Ecto neural progenitor cell (in vitro differentiated cells): ENCODE measurements at places on chromosomes 1 and 21.

DNA sequence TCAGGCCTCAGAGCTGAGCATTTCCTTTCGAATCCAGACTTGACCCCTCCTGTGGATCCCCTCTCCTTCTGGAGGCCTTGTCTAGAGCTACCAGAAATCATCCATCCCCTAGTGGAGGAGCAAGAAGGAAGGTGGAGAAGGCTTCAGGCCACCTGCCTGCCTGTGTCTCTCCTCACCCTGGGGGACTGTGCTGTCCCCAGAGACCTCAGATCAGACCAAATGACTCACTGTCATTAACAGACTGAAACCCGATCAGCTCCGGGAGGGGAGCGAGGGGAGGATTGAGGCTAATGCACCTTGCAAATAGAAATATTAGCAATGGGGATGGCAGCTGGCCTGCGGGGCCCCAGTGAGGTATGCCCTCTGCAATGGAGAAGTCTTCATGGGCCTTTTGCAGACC, 2.1 kb downstream of the MYBPH start:
- DNase-seq, result no peak

GRCh38 chr1:200925831-200926230, 31.1 kb downstream of the INAVA start:
- DNase-seq, result no peak

DNA sequence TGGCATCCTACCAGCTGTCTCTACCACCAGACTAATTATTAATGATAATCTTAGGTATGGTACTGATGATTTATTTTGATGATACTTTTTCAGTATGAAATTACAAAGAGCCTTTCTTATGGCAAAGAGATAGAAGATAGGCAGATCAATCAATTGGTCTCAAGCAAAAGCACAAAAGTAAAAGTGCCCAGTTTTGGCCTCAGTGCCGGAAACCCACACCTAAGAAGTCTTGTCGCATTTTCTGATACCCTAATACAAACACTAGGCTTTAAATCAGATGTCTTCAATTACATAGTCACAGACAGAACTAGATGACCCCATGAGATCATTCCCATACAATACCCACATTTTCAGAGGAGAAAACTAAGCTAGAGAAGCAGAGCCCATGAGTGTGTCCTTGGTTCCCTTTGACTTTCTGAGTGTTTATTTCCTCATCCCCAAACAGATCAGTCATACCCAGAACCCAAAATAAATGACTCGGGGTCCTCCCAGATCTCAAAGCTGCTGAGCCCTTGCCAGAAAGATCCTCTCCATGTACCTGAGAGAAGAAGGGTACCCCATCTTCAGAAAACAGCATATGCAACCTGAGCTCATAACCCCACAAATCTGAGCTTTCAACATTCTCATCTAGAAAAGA, 7.7 kb downstream of the ITPKB start:
- no peak for DNase-seq

DNA sequence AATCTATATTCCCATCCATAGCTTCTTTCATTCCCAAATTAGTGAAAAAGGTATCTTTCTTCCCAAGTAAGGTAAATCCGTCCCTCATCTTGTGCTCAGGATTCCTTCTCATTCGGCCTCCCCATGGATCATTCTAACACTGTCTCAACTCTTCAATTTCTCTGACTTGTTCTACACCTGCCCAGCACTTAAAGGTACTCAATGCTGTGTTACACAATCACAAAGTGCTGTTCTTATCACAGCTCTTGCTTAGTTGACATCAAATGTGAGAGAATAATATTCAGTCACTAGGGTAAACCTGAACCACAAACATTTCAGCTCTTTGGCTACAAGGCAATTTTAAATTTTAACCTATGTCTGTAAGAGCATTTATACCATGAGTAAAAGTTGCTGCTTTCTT, 94.8 kb downstream of the DIRAS3 start:
- no peak for DNase-seq

DNA sequence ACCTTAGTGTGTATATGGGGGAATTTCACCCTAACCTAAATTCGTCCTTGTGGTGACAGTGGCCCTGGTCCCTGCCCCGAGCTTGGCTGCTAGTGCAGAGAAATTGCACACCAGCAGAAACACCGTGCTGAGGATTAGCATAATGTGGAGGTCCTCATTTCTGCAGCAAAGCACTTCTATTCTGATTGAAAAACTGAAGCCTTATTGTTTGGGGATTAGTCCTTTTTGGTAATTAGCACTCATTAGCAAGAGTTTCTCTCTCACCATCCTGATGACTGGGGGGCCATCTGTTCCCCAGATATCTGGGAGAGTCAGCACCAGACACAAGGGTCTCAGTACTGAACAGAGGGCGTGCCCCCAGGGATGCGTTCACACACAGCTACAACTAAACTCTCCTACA, 55.2 kb downstream of the AJAP1 start:
- no peak for DNase-seq

GRCh38 chr1:112513112-112513870, 4.5 kb downstream of the WNT2B start:
- DNase-seq, result no peak

DNA sequence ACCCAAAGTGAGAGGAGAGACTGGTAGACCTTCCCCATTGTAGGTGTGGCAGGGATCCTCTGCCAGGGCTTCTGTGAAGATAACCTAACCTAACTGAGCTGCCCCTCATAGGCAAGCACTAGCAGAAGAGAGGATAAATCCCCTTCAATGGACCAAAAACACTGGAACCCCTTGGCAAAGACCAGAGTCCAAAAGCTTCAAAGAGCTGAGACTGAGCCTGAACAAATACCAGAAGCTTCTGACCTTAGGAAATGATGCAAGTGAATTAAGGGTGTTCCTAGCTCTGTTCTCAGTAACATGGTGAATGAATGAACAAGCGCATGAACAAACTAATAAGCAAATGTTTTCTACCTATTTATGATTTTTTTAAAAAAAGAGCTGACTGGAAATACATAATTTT, 123.2 kb downstream of the RRAGC start:
- DNase-seq, result no peak

DNA sequence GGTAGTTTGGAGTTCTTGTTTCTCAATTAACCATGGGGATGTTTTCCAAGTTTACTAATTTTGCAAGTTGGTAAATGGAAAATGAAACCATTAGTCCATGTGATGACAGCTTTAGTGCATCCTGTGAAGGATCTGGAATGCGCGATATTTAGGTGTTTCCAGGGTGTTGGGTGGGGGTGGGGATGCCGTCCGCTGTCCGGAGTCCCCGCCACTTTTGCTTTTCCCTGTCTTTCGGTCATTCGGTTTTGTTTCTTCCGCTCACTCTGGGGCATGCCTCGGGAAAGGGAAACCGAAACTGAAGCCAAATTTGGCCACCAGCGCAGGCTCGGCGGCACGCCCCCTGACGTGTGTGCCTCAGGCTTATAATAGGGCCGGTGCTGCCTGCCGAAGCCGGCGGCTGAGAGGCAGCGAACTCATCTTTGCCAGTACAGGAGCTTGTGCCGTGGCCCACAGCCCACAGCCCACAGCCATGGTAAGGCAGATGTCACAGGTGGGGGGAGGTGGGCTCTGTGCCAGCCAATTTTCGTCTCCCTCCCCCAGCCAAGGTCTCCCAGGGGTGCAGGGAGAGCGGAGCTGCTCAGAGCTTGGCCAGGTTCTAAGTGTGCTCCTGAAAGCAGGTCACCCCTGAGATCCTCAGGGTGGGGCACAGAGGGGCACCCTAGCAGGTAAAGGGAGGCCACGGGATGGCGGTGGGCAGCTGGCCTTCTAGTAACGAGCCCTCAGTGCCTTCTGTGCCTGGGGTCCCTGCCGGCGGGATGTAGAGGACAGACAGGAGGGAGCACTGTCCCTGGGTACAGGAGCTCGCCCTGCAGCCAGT, at the start of gene ISG15:
ISG15 (plus strand) TSS at position 393 of the 817 bp plus-strand sequence; CDS start at position 470, 77 bp downstream.
- peak; percentile 89 for DNase-seq

DNA sequence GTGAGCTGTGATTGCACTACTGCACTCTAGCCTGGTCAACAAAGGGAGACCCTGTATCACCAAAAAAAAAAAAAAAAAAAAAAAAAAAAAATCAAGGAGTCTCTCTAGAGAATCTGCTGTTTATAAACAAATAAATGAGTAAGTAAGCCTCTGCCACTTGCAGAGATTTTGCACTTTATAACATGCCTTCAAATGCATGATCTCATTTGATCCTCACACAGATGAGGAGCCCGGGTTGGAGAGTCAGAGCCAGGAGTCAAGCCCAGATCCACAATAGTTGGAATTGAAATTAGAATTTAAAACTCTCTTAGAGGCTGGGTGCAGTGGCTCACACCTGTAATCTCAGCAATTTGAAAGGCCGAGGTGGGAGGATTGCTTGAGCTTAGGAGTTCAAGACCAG, 4.0 kb downstream of the PRELP start:
- no peak for DNase-seq

DNA sequence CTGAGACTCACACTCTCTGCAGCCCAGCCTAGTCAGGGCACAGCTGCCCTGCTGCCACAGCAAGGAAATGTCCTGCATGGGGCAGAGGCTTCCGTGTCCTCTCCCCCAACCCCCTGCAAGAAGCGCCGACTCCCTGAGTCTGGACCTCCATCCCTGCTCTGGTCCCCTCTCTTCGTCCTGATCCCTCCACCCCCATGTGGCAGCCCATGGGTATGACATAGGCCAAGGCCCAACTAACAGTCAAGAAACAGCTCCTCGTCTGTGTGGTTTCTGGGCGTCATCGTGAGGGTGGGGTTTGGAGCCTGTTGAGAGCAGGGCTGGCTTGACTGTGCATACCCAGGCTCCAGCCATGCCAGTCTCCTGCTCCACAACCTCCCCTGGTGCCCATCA, 19.5 kb downstream of the FAAH start:
- DNase-seq, result no peak

DNA sequence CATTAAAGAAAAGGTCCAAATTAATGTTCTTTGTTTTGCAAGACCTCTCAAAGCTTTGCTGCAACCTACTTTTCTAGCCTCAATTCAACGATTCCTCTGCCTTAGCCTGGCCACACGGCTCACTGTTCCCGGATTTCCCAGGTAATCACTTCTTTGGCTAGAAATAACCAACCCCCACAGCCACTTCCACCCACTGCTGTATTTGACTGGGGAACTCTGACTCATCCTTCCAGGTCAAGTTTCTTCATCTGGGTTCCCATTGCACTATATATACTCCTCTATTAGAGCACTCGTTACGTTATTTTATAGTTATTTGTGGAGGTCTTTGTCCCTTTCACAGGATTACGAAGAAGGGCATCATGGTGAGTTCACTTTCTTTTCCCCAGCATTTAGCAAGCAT, 185.9 kb downstream of the CACNA1E start:
- no peak for DNase-seq

- DNase-seq, result no peak
Observed at GRCh38 chr1:206829282-206829681, 36.1 kb upstream of the IL20 start.

GRCh38 chr21:27513016-27513415, 546.1 kb upstream of the ADAMTS5 start:
- DNase-seq, result no peak

- no peak for DNase-seq
Observed at GRCh38 chr1:214303141-214303930, 22.4 kb downstream of the SMYD2 start.

- DNase-seq, result peak; percentile 95
Observed at GRCh38 chr1:153626904-153627714, at the start of gene S100A13. TSS of gene S100A13 (minus strand) at chr1:153627505. CDS start at chr1:153626472, 1,033 bp downstream.

DNA sequence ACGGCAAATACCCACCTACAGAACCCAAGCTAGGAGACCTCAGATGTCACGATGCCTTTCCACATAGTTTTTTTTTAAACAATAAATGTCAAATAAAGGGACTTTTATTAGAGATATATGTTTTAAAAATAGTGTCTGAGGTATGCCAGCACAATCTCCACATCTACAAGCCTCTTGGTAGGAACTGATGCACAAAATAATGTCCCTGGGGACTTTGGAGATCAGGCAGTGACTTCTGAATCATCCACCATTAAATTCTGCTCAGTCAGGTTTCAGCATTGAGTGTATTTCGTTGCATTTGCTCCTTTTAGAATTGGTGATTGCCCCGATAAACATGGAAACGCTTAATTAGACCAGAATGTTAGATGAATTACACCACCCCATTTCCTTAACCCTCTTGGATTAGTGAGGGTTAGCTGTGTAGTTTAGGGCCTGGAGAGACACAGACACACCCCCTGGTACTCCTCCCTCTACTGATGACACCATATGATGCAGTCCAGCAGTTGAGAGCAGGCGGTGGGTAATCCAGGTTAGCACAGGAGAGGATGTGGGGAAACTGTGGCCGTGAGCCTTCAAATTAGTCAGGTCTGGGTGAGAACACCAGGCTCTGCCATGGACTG, 33.6 kb downstream of the LGR6 start:
- no peak for DNase-seq

- no peak for DNase-seq
Observed at GRCh38 chr1:12409681-12410080, 179.9 kb downstream of the VPS13D start.

GRCh38 chr1:154711416-154711815, 103.4 kb upstream of the ADAR start:
- DNase-seq, result no peak

- DNase-seq, result no peak
Observed at GRCh38 chr1:116999596-116999995, 2.0 kb upstream of the CD101 start.

GRCh38 chr1:211066781-211067384, 67.1 kb downstream of the KCNH1 start:
- DNase-seq, result no peak

DNA sequence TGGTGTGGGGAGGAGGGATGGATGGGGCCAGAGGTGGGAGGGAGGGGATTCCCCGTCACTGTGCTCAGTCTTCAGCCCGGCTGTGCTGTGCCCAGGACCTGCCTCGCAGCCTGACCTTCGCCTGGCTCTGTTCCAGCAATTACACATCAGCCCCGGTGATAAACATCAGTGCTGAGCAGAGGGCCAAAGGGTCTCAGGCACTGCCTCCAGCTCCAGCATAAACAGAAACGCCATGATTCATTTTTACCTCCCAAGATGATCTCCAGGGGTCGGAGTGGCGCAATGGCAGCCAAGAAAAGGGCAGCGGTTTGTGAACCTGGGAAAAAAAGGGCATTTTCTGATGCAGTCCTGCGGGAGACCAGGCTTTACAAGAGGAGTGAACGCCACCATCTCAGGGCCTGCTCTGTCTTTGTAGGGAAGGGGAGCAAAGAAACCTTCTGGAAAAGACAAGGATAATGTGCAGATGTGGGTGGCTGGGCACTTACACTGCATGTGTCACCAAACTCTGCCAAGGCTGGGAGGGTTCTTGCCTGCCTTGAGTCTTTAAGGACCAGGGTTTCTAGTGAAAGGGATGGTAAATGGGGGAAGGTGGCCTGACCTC, 28.1 kb downstream of the SHISA4 start:
- DNase-seq, result no peak

GRCh38 chr1:178954937-178955336, 70.8 kb upstream of the FAM20B start:
- no peak for DNase-seq

DNA sequence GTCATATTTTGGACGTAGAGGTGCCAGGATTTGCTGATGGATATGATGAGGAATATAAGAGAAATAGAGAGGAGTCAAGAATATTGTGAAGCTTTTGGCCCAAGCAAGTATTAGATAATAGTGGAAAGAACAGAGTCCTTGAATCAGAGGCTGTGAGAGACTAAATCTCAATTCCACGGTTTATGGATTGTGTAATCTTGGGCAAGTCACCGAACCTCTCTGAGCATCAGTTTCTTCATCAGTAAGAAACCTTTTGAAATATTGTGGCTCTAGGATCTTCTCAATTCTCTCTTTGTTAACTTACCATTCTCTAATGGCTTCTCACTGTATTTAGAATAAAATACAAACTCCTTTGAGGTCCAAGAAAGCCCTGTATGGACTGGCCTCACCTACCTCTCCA, 77.6 kb downstream of the RPS6KA1 start:
- no peak for DNase-seq
